Stimulated activated CD4-positive, alpha-beta T cell treated with anti-CD3 and anti-CD28 coated beads, Interleukin-12 subunit alpha, Interleukin-12 subunit beta, amount 100 ng/mL, for 4 hours (primary cell): ENCODE measurements at places on chromosomes 6 and 20.

DNA sequence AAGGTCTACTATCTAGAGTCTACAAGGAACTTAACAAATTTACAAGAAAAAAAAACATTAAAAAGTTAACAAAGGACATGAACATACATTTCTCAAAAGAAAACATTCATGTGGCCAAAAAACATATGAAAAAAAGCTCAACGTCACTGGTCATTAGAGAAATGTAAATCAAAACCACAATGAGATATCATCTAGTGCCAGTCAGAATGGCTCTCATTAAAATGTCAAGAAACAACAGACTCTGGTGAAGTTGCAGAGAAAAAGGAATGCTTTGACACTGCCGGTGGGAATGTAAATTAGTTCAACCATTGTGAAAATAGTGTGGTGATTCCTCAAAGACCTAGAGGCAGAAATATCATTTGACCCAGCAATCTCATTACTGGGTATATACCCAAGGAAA lies 48.3 kb downstream of the OGFRL1 start:
- no peak for DNase-seq

- no peak for DNase-seq
Measured at GRCh38 chr6:63403725-63404124, 83.9 kb upstream of the LGSN start.

- no peak for DNase-seq
Measured at GRCh38 chr20:2822073-2822472, 5.9 kb downstream of the TMEM239 start.

- no peak for DNase-seq
Measured at GRCh38 chr6:166526937-166527336, 59.5 kb downstream of the RAMACL start.

GRCh38 chr20:12355185-12355584 lies 437.5 kb downstream of the BTBD3 start:
- no peak for DNase-seq

DNA sequence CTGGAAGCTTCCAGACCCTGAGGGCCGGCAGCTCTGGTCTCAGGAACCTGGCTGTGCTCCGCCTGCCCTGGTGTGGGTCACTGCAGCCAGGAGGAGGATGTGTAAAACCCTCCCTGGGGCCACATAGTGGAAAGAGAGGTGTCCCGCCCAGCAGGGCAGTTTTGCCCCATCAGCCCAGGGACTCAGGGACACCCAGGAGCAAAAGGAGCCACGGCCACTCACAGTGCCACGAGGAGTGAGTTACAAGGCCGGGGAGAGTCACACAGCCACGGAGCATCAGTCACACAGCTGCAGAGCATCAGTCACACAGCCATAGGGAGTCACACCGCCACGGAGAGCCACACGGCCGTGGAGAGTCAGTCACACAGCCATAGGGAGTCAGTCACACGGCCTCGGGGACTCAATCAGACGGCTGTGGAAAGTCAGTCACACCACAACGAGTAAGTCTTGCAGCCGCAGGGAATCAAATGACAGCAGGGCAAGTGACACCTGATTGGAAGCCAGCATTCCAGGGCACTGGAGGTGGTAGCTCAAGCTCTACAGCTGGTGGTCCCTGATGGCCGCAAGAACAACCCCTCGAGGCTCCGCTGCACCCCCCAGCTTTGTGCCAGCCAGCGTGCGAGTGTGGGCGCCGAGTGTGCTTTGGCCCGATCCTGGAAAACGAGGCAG lies 60.9 kb downstream of the DLL1 start:
- DNase-seq, result no peak

DNA sequence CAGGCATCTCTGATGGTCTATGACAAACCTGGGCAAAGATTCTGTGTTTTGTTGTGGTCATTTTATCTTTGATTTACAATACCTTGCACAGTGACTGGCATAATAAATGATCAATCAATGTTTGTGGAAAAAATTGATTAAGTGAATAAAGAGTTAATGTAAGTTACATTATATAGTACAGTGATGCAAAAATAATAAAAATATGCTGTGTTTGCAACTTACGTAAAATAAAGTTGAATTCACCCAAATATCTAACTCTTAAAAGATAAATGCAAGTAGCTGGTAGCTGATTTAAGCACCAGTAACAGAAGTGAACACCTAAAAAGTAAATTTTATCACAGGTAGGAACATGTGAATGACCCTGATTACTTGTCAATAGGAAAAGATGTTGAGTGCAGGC lies 176.0 kb upstream of the THEMIS start:
- DNase-seq, result no peak

- DNase-seq, result no peak
Measured at GRCh38 chr6:45552536-45552935, 174.8 kb upstream of the SUPT3H start.

GRCh38 chr20:31517373-31517772 lies 3.1 kb downstream of the HM13 start:
- no peak for DNase-seq

DNA sequence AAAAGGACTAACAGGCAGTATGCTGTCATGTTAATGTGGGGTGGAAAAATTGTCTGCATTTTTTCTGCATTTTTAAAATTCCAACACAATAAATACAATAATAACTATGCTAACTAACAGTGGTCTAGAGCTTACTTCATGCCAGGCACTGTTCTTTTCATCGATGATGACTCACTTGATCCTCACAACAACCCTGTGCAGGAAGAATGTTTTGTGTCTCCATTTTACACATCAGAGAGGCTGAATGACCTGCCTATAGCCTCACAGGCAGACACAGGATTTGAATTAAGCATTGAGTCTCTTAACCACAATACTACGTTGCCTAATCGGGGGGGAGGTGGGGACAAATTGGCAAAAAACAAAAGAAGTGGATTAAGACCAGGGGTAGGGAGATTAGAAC lies 26.9 kb upstream of the FANCE start:
- no peak for DNase-seq

GRCh38 chr6:105994591-105995390 lies 91.3 kb upstream of the PRDM1 start:
- peak; percentile 51 for DNase-seq

DNA sequence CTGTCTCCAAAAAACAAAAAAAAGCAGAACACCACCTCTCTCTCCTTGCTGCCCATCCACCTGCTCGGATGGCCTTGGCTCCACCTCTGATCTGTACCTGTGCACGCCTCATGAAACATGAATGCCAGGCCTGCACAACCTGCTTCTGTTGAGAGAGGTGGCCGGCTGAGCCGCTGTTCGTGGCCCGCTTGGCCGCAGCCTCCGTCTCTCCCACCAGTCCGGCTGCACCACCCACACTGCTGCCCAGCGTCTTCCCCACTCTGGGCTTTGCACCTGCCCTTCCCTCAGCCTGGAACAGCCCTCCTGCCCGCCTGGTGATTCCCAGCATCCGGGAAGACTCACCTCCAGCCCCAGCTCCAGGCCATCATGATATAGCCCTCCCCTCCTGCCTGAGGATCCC lies 12.2 kb upstream of the ZBTB46 start:
- DNase-seq, result no peak

DNA sequence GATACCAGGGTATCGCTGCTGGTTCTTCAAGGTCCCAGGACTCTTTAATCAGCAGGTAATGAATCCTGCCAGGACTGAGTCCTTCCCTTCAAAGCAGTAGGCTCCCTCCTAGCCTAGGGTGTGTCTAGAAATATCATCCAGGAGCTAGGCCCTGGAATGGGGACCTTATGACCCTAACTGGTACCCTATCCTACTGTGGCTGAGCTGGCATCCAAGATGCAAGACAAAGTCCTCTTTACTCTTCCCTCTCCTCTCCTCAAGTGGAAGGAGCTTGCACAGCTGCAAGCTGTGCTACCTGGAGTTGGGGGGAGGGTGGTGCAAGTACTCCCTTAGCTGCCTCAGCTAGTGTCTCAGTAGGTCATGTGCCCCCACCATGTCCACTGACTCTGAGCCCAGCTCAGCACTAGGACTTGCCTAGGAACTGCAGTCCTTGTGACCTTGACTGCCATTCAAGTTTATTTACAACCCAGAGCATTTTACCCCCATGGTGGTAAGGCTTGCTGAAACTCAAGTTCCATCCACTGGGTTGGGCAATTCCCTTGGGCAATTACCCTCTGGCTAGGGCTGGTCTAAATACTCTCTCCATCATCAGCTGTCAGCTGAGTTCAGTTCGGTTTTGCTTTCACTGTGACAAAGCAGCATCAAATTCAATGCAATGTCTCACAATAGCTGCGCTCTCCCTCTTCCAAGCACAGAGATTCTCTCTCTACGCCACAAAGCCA lies 48.4 kb upstream of the TOP1 start:
- DNase-seq, result no peak

- peak; percentile 61 for DNase-seq
Measured at GRCh38 chr20:2172305-2173175, 70.9 kb downstream of the STK35 start.

DNA sequence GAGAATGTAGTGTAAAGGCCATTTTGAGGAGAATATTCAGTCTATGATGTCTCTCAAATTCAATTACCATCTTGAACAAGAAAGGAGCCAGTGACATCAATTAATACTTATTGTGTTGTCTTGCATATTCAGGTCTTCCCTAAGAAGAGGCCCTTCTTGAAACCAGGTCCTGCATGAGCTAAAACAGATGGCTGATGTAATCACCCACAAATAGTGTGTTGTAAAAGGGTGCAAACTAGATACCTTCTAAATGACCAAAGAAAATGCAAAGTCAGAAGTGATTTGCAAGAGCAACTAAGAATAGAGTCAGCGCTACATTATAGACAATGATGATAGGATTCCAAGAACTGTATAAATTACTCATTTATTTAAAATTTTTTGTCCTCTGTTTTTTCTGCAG lies 97.0 kb downstream of the BTBD3 start:
- no peak for DNase-seq

- DNase-seq, result no peak
Measured at GRCh38 chr6:16344756-16345155, 106.4 kb downstream of the GMPR start.

DNA sequence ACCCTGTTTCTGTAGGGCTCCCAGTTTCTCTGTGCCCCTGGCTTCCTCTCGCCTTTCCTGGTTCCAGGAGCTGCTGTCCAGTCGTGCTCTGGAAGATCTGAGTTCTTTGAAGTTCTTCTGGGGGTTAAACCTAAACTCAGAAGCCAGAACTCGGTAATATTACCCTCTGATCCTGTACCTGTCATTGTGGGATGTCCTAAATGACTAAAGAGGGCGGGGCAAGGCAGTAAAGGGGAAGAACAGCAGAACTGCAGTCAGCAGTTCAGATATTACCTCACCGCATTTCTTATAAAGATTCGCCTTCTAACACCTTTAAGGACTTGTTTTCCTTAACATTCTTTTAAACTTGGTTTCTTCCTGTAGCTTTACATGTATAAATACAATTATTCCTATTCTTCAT lies 63.9 kb downstream of the FAM120B start:
- DNase-seq, result no peak

DNA sequence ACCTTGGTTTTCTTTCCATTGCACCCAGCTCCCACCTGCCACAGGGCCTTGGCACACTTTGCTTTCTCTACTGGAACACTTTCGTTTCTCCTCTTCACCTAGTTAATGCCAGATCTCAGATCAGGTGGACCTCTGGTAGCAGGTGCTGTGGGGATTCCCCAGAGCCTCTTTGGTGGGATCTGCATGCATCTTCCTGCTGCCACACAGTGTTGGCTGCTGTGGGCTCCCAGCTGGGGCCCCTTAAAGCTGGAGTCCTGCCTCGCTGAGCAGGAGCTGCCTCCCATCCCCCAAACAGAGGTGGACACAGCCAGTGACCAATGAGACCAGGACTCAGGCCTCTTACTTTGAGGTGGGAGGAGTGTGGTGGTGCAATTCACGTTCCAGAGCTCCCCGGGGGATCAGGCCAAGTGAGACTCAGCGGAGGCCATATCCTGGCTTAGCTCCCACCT lies 28.4 kb downstream of the CEBPB start:
- no peak for DNase-seq

- DNase-seq, result no peak
Measured at GRCh38 chr6:15359335-15359862, 113.5 kb downstream of the JARID2 start.

- no peak for DNase-seq
Measured at GRCh38 chr6:118771253-118771652, 119.9 kb upstream of the CEP85L start.

- DNase-seq, result no peak
Measured at GRCh38 chr6:23245572-23245971, 676.2 kb downstream of the HDGFL1 start.

- no peak for DNase-seq
Measured at GRCh38 chr6:151288712-151289398, 49.1 kb downstream of the AKAP12 start.

DNA sequence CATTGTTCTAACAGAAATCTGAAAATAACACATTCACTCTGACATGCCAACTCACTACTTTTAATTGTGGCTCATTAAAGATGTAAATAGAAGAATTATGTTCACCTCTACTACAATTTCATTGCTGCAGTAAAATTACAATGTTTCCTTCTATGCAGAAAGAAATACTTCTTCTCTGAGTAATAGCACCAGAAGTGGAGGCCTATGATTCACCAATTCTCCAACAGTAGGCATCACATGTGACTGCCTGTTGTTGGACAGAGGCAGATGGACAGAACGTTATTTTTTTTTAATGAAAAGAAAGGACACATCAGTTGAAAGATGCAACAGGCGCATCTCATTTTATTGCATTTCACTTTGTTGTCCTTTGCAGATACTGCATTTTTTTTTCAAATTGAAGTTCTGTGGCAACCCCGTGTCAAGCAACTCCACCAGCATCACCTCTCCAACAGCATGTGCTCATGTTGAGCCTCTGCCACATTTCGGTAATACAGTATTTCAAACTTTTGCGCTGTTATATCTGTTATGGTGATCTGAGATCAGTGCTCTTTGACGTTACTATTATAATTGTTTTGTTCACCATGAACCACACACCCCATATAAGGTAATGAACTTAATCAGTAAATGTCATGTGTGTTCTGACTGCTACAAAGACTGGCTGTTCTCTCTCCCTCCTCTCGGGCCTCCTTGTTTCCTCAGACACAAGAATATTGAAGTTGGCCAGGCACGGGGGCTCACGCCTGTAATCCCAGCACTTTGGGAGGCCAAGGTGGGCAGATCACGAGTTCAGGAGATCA lies 121.4 kb downstream of the ATXN1 start:
- no peak for DNase-seq
